SHP77 (cell line): ENCODE measurements at places on chromosomes 2 and 18.

DNA sequence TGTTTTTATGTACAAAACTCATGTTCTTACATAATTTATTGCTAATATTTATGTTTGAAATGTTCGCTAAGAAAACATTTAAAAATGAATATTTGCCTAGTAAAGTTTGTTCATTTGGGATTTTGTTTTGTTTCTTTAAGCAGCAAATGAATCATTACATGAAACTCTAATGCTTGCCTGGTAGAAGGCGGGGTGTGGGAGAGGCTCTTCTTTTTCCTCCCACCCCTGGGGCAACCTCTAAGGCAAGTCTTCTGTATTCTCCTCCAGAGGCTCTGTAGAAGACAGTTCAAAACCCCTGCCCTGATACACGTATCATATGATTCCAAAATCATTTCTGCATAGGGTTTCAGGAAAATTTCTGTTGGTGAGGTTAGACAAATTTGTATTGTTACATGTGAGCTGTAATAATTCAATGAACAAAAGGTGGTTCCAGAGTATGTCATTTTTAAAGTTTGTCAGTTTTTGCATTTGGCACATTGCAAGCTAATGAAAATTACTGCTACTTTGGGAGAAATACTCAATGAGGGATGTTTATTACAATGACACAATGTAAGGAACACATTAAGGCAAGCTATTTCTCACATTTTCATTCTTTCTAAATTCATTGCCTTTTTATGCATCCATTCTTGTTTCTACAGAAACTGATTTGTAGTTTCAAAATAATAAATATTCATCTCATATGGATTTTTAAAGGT lies 302.3 kb upstream of the UBE2E3 start:
- no peak for DNase-seq

- DNase-seq = no peak
Measured at GRCh38 chr18:23428821-23429220, 24.3 kb upstream of the RIOK3 start.

DNA sequence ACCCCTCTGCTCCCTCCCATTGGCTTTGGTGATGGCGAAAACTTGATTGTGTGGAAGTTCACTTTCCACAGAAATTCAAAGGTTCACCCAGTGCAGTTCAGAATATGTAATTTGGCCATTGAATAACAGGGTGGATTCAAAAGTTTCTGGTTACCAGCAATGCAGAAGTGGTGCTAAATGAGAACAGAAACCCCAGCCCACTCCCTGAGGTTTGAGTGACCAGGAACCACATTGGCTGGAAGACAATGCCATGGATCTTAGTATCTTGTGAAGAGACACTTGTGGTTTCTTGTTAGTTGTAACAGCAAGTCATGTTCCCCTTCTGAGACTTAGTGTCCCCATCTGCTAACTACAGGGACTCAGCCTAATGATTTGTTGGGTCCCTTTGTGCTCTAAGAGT lies 49.8 kb downstream of the QPCT start:
- no peak for DNase-seq

DNA sequence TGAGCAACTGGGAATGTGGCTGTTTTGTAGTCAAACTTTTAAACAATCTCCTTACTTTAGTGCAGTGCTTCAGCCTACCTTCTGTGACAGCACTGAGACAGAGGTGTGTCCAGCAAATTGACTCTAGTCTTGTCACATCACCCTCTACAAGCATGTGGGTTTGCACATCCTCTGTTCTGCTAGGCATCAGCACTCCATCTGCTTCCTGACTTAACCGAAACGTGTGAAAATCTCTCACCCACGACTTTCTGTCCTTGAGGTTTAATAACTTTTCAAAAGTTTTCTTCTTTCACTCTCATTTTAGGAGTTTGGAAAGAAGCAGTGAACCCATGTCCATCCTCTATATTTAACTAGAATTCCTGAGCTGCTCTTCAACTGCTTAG lies 42.6 kb downstream of the TTR start:
- no peak for DNase-seq

- DNase-seq = no peak
Measured at GRCh38 chr2:851078-851477, 99.6 kb upstream of the SNTG2 start.

DNA sequence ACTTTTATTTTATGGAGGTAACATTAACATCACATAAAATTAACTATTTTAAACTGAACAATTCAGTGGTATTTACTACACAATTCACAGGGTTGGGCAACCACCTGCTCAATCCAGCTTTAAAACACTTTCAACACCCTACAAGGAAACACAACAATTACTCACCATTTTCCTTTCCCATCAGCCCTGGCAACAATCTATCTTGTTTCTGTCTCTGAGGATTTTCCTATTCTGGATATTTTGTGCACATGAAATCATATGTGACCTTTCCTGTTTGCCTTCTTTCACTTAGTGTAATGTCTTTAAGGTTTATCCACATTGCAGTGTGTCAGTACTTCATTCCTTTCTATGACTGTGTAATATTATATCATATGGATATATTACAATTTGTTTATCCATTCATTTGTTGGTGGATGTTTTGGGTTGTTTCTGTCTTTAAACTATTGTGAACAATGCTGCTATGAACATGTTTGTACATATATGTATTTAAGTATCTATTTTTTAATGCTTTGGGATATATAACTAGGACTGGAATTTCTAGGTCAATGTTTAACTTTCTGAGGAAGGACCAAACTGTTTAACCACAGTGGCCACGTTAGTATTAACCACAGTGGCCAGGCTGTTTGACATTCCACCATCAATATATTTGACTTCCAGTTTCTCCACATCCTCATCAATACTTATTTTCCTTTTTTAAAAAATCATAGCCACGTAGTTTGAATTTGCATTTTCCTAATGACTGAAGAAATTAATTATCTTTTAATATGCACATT lies 72.4 kb upstream of the KIF5C start:
- DNase-seq = no peak

GRCh38 chr2:98381494-98381893 lies 35.2 kb downstream of the CNGA3 start:
- no peak for DNase-seq

GRCh38 chr2:168601741-168602140 lies 145.7 kb downstream of the CERS6 start:
- DNase-seq = no peak

GRCh38 chr18:7772510-7772888 lies 205.4 kb downstream of the PTPRM start:
- DNase-seq = no peak

DNA sequence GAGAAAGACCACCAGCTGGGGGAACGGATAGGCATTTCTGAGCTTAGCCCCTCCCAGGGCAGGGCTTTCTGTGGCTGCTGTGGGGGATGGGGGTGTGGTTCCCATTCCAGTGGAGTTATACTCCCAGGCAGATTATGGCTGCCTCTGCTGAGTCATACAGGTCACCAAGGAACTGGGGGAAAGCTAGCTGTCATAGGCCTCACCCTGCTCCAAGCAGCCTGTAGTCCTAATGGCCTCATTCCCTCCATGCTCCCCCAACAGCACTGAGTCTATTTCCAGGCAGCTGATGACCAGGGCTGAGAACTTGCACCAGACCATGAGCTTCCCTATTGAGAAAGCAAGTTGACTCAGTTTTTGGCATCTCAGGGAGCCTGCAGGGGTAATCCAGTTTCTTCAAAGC lies 87.1 kb downstream of the GPR39 start:
- DNase-seq = no peak

DNA sequence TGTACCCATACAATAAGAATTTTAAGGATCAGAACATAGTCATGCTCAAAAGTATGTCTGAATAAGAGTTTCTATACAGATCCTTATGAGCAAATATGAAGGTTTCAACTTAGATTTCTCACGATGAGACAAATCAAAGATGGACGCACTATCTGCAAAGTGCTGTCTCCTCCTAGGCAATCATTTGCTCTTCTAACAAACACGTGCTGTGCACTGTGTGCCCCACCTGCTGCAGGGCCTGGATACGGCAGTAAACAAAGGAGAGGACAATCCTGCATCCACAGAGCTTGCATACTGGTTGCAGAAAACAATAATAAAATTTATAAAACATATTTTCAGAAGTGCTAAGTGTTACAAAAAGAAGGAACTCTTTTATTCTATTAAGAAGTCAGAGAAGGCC lies 39.9 kb upstream of the KIDINS220 start:
- no peak for DNase-seq

DNA sequence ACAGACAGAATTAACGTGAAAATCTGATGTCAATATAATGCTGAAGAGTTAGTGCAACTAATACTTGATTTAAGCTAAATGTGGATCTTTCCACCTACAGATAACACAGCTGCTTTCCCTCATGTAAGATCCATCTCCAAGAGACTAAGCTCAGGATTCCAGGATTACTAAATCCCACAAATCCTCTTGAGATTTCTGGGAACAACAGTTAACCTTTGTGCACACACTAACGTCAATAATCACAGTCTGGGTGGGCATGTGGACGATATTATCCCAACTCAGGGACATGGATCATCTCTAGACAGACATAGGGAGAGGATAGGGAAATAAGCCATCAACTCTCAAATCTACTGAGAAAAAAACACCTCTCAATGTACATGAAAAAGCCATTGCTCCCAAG lies 432.6 kb downstream of the SATB2 start:
- DNase-seq = no peak

DNA sequence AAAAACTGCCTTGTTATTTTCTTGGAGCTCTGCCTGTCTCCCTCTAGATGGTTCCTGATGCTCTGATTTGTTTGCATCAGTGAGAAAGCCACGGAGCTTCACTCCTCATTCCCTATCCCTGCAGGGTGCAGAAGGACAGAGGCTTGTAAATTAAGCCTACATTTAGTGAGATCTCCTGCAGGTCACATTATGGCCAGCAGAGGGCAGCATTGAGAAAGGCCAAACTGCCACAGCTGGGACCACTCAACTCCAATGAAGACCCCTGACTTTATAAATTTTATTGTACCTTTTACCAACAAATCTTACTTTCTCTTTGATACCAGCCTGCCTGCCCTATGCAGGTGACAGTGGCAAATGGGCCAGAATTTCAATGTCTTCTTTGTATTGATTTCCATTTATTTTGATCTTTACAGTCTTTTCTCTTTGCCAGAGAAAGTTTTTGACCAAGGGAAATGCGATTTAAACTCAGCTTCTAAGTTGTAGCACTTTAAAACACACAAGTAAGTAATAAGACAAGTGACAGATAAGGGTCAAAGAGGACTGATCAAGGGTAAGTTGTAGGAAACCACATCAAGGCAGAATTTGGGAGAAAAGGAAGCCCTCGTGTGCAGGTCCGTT lies 1029.1 kb upstream of the KLHL29 start:
- DNase-seq = peak; percentile 7

DNA sequence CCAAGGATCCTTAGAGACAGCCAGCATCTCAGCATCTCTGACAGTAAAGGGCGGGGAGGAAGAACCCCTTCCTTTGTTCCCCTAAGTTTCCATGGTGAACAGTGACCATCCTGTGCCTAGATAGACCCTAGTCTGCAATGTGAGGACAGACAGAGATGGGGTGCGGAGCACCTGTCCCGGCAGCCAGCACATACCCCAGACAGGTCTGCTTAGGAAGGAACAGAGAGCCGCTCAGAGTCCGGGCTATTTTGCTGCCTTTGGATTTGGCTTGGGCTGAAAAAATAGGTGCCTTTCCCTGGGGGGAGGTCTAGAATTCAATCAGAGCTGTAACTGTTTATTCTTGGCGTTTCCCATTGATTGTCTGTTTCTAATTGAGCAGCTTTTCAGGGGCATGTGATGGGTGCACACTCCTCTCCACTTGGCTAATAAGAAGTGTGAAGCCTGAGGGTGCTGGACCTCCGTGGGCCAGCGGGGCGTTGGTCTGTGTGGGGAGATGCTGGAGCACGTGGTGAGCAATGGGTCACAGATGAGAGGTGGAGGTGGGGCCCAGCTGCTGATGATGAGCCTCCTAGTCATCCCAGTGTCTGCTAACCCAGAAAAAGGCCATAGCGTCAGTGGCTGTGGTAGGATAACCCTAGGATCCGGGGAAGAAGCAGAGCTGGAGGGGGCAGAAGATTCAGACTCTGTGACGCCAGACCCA lies 236.8 kb downstream of the SEPTIN10 start:
- DNase-seq = no peak

DNA sequence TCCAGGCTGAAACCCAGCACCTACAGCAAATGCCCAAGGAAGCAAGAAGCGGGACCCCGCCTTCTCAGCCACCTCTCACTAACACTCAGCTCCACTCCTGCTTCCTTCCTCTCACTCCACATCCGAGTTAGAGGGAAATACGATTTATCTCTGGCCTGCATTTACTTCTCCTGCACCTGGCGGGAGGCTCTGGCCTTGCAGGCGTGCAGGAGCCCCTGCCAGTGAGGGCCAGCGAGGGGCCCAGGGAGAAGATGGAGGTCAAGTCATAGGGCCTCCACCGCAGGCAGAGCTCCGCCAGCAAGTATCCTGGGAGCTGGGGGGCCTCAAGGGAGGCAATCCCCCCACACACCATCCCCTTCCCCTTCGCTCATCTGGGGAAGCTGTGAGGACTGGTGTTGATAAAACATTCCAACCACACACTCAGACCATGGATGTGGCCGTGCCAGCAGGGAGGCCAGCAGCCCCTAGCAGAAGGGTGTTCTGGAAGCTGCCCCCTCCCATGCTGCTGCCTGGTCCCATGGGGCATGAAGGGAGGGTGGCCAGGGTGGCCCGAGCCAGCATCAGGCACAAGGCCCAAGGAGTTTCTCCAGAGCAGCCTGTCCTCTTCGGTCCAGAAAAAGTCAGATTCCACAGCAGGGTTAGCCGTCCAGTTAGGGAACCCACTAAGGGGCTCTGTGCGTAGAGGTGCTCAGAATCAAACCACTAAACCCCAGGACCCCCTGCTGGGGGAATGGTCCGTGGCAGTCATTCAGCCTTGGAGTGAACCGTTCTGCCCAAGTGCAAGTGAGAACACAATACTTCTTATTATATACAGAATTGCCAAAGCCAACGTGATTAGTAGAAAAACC lies 91.2 kb downstream of the HDAC4 start:
- DNase-seq = no peak

- no peak for DNase-seq
Measured at GRCh38 chr2:85548608-85548900, 9.6 kb downstream of the MAT2A start.

GRCh38 chr2:235206980-235207579 lies 255.3 kb downstream of the SH3BP4 start:
- no peak for DNase-seq

DNA sequence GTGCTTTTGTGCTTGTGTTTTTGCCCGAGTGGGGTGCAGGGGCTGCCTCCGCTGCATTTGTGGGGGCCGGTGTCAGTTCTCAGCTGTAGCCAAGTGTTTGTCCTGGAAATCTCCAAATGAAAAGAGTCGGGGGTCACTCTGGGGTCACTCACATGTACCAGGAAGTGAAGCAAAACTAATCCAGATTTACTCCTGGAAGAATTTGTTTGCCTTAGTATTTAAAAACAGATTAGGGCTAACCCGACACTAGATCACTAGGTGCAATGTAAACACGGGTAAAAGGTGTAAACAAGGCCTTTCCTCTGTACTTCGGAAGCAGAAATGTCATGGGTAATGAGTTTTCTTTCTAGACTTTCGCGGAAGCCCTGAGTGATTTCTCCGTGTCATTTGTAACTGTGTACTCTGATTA lies 50.3 kb downstream of the GBX2 start:
- no peak for DNase-seq

GRCh38 chr18:40233931-40234616 lies 1721.0 kb upstream of the PIK3C3 start:
- no peak for DNase-seq
